ENCODE measurements at places on chromosomes 6 and 20.

GRCh38 chr6:170030284-170030815 lies 260.5 kb downstream of the DLL1 start:
- DNase-seq: no peak

- DNase-seq: no peak
Measured at GRCh38 chr20:61621035-61621730, 369.1 kb downstream of the CDH4 start.

GRCh38 chr20:1196634-1197033 lies 6.6 kb upstream of the C20orf202 start:
- no peak for DNase-seq

DNA sequence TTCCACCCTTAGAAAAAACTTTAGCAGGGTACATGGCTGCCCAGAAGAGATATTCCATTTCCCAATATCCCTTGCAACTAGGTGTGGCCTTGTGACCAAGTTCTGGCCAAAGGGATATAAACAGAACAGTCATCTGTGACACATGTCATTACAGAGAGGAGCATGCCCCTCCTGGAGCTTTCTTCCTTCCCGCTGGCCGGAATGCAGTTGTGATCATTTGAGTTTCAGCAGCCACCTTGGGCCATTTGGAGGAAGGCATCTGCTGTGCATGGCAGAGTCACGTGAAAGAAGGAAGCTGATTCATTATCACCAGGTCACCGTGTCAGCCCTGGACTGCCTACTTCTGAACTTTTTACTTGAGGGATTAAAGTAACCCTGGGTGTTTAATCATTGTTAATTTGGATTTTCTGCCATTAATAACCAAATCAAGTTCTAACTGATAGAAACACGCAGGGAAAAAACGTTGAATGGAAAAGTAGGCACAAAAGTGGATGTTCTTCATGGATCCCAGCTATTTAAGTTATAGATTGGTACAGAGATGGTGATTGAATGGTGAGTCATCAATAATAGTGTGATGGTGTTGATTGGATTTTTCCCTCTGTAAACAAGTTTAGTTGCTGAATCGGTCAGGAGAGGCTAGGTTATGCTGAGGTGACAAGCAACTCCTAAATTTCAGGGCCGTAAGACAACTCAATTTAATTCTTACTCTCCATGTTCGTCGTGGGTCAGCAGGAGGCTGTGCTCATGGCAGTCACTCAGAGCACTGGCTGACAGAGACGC lies 80.7 kb upstream of the CCDC167 start:
- DNase-seq: no peak

GRCh38 chr6:37537548-37537947 lies 37.9 kb upstream of the CCDC167 start:
- no peak for DNase-seq

DNA sequence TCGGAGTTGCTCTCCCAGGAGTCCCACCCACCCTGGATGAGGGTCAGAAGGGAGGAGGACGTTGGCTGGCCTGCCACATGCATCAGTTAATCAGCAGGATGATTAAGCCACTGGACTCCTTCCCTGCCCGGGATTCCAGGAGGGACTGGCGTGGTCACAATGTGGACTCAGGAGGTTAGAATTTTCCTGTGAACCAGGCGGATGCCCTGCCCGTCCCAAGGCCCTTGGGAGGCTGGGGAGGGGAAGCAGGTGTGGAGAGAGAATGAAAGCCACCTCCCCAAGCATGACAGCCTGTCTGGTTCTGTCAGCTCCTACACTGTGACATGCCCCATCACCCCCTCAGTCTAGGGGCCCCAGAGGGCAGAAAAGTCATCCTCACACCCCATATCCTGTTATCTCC lies 11.6 kb upstream of the ITPR3 start:
- DNase-seq: no peak

- no peak for DNase-seq
Measured at GRCh38 chr20:37961066-37961465, 58.1 kb downstream of the VSTM2L start.

GRCh38 chr20:15576411-15576810 lies 996.8 kb downstream of the KIF16B start:
- DNase-seq: no peak

DNA sequence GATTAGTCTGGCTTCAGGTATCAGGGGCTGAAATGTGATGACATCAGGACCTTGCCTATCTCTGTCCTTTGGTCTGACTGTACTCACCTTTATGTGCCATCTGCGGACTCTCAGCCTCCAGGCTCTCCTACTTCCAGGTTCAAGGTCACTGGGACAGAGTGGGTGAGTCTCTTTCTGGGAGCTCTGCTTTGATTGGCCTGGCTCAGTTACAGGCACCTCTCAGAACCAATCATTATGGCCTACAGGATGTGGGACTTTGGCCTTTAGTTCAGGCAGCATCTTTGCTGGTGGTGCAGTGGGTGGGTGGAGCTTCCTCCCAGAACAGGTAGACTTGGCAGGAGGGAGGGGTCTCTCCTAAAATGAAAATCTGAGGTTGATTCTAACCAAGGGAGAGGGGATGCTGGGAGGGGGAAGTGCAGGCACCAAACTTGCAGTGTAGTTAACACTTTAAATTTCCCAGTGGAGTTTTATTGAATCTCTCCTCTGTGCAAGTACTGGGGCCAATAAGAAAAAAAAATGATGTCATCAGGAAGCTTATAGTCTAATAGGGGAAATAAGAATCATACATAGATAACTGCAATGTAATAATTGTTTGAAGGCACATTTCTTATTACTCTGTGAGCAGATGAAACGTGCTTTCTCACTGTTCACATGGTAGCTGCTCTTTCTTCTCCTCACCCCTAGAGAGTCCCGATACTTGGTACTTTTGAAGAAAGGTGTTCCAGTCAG lies 53.4 kb downstream of the SLC24A3 start:
- peak; percentile 27 for DNase-seq

DNA sequence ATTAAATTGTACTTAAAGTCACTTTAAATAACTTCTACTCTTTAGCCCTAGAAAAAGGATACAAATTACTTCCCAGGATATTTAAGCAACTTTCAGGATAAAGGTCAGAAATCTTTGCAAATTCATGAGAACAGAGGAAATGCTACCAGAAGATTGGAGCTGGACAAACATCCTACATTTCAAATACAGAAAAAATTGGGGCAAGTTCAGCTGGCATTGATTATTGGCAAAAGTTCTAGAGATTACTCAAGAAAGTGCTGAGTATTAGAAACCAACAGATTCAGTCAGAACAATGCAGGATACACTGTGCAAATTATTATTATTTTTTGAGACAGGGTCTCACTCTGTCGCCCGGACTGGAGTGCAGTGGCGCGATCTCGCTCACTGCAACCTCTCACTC lies 6.0 kb downstream of the SLC22A23 start:
- no peak for DNase-seq

GRCh38 chr6:17032590-17032987 lies 69.3 kb upstream of the STMND1 start:
- DNase-seq: no peak

- no peak for DNase-seq
Measured at GRCh38 chr6:90157441-90157840, 139.2 kb downstream of the BACH2 start.

DNA sequence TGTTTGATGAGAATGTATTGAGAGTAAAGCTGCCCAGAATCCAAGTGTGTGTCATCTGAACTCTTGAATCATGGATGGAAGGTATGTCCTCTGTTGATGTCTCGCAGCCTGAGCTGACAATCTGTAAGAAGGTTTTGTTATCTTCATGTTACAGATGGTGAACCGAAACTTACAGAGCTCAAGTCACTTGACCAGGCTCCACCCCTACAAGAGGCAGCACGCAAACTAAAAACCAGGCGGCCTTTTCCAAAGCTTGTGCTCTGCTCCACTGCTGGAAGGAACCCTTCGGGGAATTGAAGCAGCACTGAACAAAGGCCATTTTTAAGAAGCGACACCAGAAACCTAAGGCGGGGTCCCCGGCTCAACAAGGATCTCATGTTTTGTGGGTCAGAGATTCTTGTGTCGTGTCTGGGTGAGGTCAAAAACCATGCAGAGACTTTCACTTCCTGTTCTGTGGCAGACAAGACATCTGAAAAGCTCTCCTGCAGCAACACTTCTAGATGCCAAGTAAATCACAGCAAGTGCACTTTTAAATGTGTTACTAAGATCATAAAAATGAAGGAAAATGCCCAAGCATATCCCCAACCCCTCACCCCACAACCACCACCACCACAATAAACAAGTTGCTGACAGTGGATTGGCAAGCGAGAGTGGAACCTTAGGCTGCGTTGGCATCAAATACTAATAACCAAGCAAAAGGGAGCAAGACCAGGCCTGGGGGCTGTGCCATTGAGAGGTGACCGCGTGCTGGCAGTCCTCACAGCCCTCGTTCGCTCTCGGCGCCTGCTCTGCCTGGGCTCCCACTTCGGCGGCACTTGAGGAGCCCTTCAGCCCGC lies 27.3 kb downstream of the NQO2 start:
- no peak for DNase-seq

GRCh38 chr6:146860583-146860982 lies 261.8 kb downstream of the ADGB start:
- no peak for DNase-seq

- no peak for DNase-seq
Measured at GRCh38 chr20:14441201-14441600, 103.8 kb upstream of the FLRT3 start.

DNA sequence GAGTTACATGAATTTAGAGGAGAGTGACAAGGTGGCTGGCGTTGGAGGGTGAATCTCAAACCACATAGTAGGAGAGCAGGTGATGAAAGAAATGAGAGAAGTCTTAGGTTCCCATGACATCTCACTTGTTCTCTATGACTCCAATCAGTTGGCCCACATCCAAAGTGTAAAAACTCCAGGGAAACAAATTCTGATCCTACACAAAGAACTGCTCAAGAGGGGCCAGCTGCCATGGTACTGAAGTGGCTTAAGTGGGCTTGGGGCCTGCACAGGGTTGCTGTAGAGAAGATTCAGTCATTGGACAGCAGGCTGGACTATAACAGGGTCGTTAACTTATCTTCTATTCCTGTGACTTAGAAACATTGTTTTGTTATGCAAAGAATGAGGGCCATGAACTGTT lies 7.6 kb upstream of the ADGRF4 start:
- no peak for DNase-seq

All from H1 (cell line).